ENCODE measurements at places on chromosomes 13 and 19.

GRCh38 chr13:79336966-79337365, 69.1 kb downstream of the RBM26 start:
- DNase-seq, result no peak

DNA sequence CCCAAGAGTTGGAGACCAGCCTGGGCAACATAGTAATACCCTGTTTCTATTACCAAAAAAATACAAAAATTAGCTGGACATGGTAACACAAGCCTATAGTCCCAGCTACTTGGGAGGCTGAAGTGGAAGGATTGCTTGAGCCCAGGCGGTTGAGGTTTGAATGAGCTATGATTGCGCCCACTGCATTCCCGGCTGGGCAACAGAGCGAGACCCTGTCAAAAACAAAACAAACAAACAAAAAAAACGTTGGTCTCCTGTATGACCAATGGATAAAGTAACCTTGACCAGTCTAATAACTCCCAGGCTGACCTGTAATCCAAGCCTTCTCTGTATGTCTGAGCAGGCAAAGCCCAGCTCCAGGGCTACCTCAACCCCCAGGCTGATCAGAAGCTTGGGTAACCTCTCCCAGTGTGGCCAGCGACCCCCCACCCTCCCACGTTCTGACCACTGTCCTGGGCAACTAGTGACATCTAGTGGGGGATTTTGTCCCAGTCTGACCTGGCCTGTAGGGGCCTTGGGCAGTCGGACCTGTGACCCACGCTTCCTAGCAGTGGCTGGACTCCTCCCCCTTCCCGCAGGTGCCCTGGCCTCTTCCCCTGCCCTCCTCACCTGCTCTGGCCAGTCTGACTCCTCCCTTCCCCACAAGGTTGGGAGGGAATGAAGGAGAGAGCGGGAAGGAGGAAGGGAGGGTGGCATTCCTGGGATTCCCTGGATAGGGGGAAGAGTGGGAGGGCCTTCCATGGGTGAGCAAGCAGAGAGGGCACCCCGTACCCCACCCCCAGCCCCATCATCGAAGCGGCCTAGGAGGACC, 1.0 kb upstream of the BCAM start:
- no peak for DNase-seq

DNA sequence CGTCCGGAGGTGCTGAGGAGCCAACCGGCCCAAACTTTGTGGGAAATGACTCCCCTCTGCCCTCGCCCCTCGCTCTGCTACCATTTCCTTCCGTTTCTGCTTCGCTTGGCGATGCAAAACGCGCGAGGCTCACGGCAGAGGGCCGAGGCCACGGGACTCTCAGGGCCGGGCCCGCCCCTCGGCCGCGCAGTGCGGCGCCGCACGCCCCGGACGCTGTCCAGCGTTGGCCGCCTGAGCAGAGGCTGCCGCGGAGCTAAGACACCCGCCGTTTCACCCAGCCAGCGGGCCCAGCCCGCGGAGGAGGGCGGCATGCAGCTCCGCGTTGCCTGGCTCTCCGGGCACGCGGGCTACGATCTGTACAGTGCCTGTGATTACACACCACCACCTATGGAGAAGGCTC, 2.1 kb upstream of the ZNF578 start:
- DNase-seq, result no peak

DNA sequence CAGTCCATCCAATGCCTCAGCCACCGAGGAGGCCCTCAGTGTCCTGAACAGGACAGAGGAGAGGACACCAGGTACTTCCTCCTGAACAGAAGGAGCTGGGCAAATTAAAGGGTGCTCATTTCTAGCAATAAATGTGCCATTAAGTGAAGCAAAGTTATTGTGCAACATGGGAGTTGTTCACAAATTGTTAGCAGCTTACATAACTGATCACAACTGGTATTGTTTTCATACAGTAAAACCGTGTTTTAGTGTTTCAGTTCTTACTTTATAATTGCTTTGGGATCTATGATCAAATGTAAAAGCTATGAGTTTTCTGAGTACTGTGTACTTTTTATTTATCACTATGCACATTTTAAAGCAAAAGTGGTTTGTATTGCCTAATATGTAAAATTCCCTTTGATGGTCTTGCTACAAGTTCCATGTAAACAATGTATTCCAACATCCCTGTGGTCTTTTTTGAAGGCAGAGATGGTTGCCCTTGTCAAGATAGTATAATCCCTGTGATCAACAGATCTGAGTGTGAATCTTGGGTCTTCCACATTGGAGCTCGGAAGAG, 263.1 kb downstream of the FGF14 start:
- DNase-seq, result no peak

DNA sequence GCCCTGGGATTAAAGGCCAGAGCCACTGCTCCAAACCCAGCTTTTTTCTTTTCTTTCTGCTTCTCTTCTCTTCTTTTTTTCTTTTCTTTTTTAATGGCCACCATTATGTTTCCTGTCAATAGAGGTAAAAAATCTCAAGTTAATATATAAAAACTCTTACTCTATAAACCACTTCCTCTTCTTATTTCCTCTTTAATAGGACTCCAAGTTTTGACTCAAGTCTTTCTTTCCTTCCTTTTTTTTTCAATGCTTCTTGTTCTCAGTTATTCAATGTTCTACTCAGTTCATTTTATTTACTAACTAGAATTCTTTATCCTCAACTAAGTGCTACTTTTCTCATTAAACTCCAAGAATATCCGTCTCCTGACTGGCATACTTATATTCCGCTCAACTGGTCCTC, 27.1 kb upstream of the MYCBP2 start:
- no peak for DNase-seq

DNA sequence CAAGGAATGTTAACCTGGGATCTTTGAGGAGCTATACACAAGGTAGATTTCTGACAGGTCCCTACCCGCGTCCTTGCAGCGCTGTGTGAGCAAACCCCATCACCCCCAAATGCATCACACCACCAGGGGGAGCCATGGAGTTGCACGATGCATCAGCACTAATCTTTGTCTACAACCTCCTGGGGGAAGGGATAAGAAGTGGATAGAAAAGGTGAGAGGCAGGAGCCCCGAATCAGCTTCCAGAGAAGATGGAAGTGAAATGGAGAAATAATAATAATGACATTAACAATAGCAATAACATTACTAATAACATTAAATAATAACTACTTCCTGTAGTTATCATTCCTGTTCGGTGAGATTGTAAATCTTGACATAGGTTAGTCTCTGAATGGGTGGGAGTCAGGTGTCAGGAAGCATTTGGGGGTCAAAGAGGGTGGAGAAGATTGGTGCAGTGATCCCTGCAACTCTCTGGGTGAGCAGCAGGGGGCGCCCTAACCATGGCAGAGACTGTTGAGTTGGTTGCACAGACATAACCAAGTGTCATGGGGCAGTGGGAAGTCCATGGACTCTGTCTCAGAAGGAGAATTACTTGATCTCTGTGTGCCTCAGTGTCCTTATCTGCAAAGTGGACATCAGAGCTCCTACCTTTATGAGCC, 16.5 kb downstream of the SIGLEC7 start:
- no peak for DNase-seq

GRCh38 chr19:19061506-19061905, 2.3 kb upstream of the SLC25A42 start:
- peak; percentile 79 for DNase-seq

DNA sequence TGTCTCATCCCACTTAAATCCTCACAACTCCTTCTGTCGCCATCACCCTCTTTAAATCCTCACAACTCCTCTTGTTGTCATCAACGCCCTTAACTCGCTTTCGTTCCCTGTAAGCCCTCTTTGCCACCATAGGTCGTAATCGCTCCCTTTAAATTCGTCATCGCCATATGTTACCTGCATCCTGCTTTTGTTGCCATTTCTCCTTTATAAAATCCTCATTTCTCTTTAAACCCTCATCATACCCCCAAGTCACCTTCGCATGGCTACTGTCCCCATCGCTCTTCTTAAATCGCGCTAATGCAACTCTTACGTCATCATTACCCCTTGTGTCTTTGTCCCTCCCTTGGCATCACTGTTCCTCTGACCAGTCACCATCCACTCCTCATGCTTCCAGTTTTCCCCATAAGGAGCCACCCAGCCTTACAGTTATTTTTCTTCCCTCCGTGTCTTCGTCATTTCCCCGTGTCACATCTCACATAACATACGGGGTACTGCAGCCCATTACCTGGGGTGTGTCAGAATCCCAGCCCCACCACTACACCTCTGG, 539 bp downstream of the PLD3 start:
- no peak for DNase-seq

GRCh38 chr13:78764665-78765064, 105.7 kb upstream of the OBI1 start:
- no peak for DNase-seq

- no peak for DNase-seq
Observed at GRCh38 chr19:33621811-33622504, at the start of gene CHST8. TSS of gene CHST8 (plus strand) at chr19:33621953. CDS start at chr19:33689262, 67,309 bp downstream.

GRCh38 chr13:100148422-100148821, 59.5 kb downstream of the PCCA start:
- DNase-seq, result no peak

GRCh38 chr13:114064450-114065140, 67.8 kb downstream of the RASA3 start:
- no peak for DNase-seq

- no peak for DNase-seq
Observed at GRCh38 chr19:41944336-41944735, 14.8 kb downstream of the RABAC1 start.

DNA sequence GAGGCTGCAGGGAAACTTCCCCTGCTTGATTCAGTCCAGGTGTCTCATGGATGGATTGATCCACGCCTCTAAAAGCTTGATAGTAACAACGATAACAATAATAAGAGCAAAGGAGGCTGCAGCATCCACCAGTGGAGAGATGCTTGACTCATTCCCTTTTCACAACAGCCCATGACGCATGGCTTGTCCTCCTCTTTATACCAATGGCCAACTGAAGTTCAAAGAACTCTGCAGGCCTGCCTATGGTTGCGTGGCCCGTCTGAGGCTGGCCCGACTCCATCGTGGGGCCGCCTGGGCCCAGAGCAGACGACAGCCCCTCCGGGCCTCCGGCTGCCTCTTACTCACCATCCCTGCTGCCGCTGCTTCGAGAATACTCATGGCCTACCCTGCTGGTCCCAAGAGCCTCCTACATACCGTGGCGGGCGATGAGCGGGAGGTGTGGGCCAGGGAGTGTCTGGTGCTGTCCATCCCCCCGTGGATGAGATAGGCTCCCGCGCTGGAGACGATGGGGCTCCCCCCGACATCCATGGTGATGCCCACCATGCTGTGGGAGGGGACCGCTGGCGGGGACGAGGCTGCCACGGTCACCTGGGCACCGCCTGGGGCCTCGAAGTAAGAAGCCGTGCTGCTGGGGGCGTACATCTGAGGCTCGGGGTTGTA, 61.8 kb upstream of the RANBP3 start:
- no peak for DNase-seq

DNA sequence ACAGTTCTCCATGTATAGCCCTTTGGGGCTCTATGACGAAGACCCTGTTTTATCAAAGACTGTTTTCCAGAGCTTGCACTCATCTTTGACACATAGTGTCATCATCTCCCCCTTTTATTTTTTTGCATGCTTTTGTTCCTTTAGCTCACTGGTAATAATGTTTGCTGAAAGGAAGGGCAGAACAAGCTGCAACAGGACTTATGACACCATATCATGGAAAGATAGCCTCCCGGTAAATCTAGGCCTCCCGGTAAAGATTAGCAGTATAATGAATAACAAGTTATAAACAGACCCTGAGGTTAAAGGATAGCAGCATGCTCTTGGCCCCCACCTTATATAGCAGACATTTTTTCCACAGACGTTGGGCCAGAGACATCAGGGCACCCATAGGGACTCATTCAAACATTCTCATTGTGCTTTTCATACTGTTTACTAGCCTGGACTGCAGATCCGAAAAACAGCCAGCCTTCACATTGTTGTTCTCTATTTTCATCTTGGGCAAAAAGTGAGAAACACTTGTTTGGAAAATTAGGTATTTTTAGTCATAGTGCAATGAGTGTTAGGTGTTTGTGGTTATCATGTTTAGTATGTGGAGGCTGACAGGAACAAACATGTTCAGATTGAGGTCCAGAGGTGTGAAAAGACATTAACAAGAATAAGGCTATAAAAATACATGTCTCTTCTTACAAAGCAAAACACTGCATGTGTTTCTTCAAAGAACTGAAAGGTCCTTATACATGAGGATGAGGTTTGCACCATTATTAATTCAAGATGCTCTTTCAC, 136.9 kb upstream of the SPRY2 start:
- no peak for DNase-seq

GRCh38 chr13:98632961-98633360, 56.1 kb upstream of the STK24 start:
- no peak for DNase-seq

DNA sequence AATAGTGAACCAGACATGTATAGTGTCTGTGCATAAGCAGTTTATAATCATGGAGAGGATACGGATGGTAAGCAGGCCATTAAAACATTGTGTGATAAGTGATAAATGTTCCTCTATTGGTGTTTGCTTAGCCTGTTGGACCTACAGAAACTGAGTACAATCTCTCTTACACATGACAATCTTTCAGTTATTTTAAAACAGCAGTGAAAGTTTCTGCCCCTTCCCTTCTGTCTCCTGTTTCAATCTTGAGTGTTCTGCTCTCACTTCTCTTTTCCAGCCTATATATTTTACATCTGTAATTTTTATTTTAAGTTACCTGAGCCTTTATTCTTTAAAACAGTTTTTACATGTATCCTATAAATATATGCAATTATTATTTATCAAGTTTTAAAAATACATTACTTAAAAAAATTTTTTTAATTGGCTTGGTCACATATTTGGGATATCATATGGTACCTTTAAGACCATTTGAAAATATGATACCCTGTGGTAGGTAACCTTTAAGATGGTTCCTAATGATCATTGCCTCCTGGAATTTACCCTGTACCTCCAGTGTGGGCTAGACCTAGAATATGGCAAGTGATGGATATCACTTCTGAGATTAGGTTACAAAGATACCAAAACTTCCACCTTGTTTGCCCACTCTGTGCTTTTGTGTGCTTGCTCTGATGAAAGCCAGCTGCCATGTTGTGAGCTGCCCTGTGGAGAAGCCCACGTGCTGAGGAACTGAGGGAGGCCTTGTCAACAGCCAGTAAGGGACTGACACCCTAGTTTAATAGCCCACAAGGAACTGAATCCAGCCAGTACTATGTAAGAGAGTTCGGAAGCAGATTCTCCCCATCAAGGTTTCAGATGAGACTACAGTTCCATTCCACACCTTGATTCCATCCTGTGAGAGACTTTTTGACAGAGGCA, 99.3 kb downstream of the DHRS12 start:
- no peak for DNase-seq

DNA sequence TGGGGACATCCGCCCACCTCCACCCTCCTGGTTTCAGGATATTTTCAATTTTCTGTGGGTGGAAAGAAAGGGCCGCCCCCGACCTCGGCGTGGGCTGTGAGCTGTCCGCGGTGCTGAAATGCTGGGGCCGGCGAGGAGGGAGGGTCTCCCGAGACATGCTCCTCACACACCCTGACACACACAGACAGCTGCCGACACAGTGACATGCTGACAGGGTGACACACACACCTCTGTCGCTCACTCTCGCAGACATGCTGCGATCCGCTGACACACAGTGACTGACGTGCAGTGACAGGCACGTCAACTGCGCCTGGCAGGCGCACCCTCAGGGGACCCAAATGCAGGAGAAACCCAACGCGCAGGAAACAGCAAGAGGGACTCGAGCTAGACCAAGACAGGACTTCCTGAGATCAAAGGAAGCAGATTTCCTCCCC, 25.1 kb upstream of the MEIS3 start:
- no peak for DNase-seq

Data from DMS153 (cell line).